ENCODE measurements at places on chromosomes 4 and X. TPM values are rescaled to one million over a fixed set of nuclear protein-coding genes. Genes with fewer than 3 reads are reported as not detected.

Gene TCP11X2
- total RNA-seq: not detected

Gene CSAG3
- total RNA-seq: not detected

Gene SPRY1
- 44.2 TPM for total RNA-seq

Gene GAGE12F
- total RNA-seq: not detected

Gene CXCR3
- total RNA-seq: not detected

Gene PDE6B
- total RNA-seq: not detected

Gene PAGE2
- not detected for total RNA-seq

Gene MXD4
- total RNA-seq: 73.5 TPM

Gene DUSP9
- not detected for total RNA-seq

Gene NR3C2
- 4.7 TPM for total RNA-seq

Gene PDCL2
- not detected for total RNA-seq

Gene MFAP3L
- 0.82 TPM for total RNA-seq

Gene AMTN
- total RNA-seq: not detected

Gene CASP6
- 21.6 TPM for total RNA-seq

Gene ATXN3L
- total RNA-seq: not detected

Gene MAGEE1
- 2.5 TPM for total RNA-seq

Gene SAGE1
- not detected for total RNA-seq
